CD4-positive, alpha-beta T cell (primary cell): ENCODE measurements at places on chromosomes 5 and 9.

DNA sequence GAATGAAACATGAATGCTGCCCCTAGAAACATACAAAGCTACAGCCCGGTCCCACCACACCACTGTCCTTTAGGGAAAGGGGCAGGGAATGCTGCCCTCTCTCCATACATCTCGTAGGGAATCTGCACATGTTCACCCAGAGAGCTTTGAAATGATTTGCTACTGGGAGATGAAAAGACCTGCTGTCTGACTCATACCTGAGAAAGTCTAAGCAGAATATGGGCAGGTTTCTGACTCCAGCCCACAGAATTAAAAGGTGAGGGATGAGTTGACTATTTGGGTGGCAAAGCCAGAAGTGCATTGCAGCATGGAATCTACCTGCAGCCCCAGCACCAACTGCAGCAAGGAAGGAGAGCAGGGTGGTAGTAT, 297.9 kb downstream of the TLE1 start:
- no peak for DNase-seq

GRCh38 chr5:107403228-107403953, 267.3 kb downstream of the EFNA5 start:
- no peak for DNase-seq

DNA sequence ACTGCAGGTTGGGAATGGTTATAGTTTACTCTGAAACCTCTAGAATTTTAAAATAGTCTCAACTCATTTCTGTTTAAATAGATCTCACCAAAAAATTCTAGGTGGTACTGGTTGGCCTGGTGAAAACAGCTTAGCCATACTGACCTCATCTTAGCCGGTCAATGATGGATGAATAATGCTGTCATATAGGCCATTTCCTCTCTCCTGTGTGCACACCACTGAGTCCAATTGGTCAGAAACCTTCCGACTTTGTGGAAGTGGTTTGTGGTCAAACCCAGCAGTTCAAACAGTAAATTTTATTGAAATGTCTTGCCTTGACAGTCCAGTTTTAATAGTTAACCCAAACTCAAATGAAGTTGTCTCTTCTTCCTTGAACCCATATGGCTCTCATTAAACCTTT, 98.6 kb downstream of the GIN1 start:
- DNase-seq: no peak

GRCh38 chr5:124402144-124402581, 344.3 kb downstream of the ZNF608 start:
- DNase-seq: no peak

- DNase-seq: no peak
These were observed 47.6 kb downstream of the ZDHHC21 start for GRCh38 chr9:14645648-14646047.

- DNase-seq: no peak
These were observed 141.5 kb upstream of the ERCC6L2 start for GRCh38 chr9:95733741-95734666.

DNA sequence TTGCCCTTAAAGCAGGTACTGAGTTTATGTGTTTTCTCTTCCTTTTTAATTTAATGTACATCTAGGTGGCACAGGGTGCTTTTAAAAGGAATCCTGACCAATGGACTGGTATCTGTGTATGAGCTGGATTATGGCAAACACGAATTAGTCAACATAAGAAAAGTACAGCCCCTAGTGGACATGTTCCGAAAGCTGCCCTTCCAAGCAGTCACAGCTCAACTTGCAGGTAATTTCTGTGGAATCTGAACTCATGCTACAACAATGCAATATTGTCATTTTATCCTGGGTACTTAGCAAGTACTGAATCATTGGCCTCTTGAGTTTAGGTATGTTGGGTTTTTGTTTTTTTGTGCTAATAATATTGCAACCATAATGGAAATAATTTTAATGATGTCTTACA, 14.4 kb upstream of the TMOD1 start:
- no peak for DNase-seq

DNA sequence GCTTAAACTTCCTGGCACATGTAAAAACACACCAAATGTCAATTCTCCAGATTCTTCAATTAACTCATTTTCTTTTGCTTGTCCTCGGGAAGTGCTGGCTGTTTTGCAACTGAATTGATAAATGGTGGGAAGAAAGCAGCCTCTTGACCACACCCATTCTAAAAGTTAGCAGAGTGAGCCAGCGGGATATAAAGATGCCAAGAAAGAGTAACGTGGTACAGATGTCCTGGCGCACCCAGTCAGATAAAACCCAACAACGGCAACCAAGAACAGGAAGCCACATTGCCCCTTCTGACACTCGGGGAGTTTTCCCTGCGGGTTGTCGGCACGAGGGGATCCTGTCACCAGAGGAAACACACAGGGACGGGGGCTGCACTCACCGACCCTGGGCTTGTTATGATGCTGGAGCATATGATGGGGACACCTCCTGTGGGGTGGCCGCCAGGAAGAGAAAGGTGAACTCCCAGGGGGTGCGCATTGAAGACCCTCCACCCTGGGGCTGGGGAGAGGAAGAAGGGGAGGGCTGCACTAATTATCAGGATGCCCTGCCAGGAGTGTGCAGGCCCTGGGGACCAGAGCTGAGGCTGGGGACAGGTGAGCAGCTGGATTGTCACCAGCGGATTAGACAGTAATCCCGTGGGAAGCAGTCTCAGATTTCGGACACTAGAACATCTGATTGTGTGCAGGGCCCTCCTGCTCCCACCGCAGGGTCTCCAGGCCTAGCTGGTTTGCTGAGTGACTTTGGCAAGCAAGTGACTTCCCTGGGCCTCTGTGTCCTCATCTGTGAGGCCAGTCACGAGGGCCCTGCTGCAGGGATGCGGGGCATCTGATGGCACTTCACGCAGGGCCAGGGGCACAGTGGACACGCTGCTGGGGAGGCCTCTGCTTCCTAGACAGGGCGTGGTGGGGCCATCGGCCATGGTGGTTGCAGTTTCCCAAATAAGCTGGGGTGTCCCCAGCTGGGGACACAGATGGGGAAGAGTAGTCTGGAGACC, 59.2 kb downstream of the CRB2 start:
- DNase-seq: no peak

- DNase-seq: no peak
These were observed 26.8 kb upstream of the SLC12A7 start for GRCh38 chr5:1138445-1139245.

DNA sequence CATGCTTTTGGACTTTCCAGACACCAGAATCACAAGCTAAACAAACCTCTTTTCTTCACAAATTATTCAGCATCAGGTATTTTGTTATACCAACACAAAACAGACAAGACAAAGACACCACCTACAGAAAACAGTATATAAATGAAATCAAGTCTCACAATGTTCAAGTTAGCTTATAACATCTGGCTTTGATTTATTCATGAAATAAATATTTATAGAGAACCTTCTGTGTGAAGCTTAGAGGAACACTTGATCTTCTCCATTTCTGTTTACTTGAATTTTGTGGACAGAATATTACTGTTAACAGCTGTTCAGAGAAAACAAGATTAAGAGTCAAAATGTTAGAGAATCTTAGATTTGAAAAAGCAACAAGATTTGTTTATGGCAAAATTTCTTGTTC, 137.4 kb upstream of the PRR16 start:
- no peak for DNase-seq

GRCh38 chr9:114083666-114084065, 5.6 kb upstream of the AMBP start:
- DNase-seq: no peak

GRCh38 chr5:98330871-98331270, 442.6 kb upstream of the RGMB start:
- DNase-seq: no peak

DNA sequence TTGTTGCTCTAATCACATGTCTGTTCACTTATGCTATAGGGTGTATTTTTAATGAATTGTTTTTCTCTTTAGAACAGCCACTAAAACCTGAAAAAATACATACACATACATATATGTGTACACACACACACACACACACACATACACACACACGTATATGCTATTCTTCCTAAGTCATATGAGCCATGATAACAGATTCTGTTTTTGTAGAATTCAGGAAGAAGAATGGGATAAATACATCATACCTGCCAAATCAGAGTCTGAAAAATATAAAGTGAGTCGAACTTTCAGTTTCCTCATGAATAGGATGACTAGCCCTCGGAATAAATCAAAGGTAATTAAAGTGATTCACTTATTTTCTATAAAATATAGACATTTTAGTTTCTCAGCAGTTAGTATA, 231.4 kb downstream of the ARHGEF28 start:
- DNase-seq: no peak
